ENCODE measurements at places on chromosomes 1 and 21. TPM values are rescaled to one million over a fixed set of nuclear protein-coding genes. Genes with fewer than 3 reads are reported as not detected.

The FCRL5 gene
- not detected for total RNA-seq

The NHLH1 gene
- total RNA-seq: 0.33 TPM

The RNU1-1 gene
- total RNA-seq: not detected

The RWDD3 gene
- total RNA-seq: 8.5 TPM

The BLACAT1 gene
- not detected for total RNA-seq

The COL9A2 gene
- 0.17 TPM for total RNA-seq

The FCRL1 gene
- total RNA-seq: not detected

Measured in A549 treated with dexamethasone at 1 μM for 4 hours (cell line).